ENCODE measurements at places on chromosomes 2 and 18. TPM values are rescaled to one million over a fixed set of nuclear protein-coding genes. Genes with fewer than 3 reads are reported as not detected.

RGPD3 gene
- total RNA-seq, result 0.17 TPM

ANKRD30BL gene
- not detected for total RNA-seq

STARD6 gene
- not detected for total RNA-seq

CDH20 gene
- total RNA-seq, result not detected

SRD5A2 gene
- total RNA-seq, result not detected

CXCR1 gene
- not detected for total RNA-seq

CPS1 gene
- total RNA-seq, result 25.7 TPM

CERS6 gene
- 16.5 TPM for total RNA-seq

TXNDC2 gene
- not detected for total RNA-seq

MOCOS gene
- total RNA-seq, result 9.0 TPM

CD226 gene
- 0.33 TPM for total RNA-seq

B4GALT6 gene
- total RNA-seq, result 1.5 TPM

SPP2 gene
- not detected for total RNA-seq

SIX2 gene
- total RNA-seq, result not detected

FBXO11 gene
- total RNA-seq, result 61.4 TPM

TACR1 gene
- total RNA-seq, result not detected

REG1B gene
- not detected for total RNA-seq

ABCB6 gene
- 49.5 TPM for total RNA-seq

AGXT gene
- not detected for total RNA-seq

ITGB6 gene
- total RNA-seq, result not detected

OTOS gene
- not detected for total RNA-seq

PLGLB1 gene
- 0.99 TPM for total RNA-seq

NAT8 gene
- total RNA-seq, result not detected

CGREF1 gene
- 10.0 TPM for total RNA-seq

VAMP8 gene
- 2.1 TPM for total RNA-seq

B3GNT7 gene
- 0.17 TPM for total RNA-seq

PLCD4 gene
- total RNA-seq, result 10.7 TPM

SIX3 gene
- not detected for total RNA-seq

COL3A1 gene
- total RNA-seq, result 925 TPM

CCL20 gene
- total RNA-seq, result not detected

HTR2B gene
- 92.5 TPM for total RNA-seq

KANSL1L gene
- total RNA-seq, result 21.8 TPM

All from fibroblast of lung (primary cell).